HCT116 (cell line): ENCODE measurements at places on chromosomes 2 and 18. TPM values are rescaled to one million over a fixed set of nuclear protein-coding genes. Genes with fewer than 3 reads are reported as not detected.

GRCh38 chr2:205405194-205405593 is 277.1 kb upstream of the NRP2 start:
- no peak for DNase-seq

Gene SERPINB3
- total RNA-seq = not detected

DNA sequence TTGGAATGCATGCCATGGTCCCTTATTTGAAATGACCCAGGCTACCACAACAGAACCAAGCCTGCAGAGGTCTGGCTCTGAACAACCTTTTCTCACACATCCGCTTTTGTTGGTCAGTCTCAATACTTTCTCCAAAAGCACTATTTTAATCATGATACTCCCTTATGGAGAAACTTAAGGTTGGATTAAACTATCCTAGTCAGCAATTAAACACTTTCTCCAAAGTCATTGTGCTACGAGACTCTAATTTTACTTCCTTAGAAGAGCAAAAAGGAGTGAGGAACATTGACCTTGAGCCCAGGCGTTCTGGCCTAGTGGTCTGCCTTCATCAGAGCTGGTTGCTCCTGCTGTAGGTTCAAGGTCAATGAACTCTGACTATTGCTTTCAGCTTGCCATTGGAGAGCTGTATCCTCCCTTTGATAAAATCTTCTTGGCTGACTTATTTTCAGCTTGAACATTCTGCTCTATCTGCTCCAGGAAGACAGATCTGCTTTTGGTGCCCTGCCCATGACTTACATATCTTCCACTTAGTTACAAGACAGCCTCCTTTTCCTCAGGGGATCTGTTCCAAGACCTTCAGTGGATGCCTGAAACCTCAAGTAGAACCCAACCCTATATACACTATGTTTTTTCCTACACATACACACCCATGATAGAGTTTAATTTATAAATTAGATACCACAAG is 91.2 kb downstream of the NCKAP5 start:
- no peak for DNase-seq

- DNase-seq = no peak
These were observed 172.8 kb downstream of the ARL4C start for GRCh38 chr2:234324116-234324515.

Gene CCDC74B
- 3.2 TPM for total RNA-seq

DNA sequence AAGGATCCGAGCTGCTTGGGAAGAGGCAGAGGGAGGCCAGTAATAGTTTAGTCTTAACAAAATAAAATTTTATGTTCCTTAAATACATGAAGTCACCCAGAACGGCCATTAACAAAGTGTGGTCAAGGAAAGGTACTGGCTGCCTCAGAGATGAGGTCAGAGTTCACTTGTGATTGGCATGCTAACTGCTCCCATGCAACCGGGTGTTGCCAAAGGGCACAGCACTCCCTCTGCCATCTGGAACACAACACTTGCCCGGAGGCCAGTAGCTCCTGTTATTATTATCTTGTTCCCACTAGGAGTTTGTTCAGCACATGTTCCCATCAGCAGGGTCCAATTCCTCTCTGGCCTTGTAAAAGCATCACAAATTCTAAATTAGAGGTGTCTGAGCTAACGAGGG is 207.0 kb downstream of the CYP26B1 start:
- DNase-seq = no peak

GRCh38 chr2:9707008-9707407 is 76.2 kb upstream of the YWHAQ start:
- no peak for DNase-seq

Gene QPCT
- total RNA-seq = not detected

GRCh38 chr2:48944956-48945355 is 189.4 kb upstream of the LHCGR start:
- DNase-seq = no peak

- peak; percentile 18 for DNase-seq
These were observed 97.0 kb downstream of the RNF144A start for GRCh38 chr2:7014174-7014640.
